ENCODE measurements at places on chromosomes 5 and 9. TPM values are rescaled to one million over a fixed set of nuclear protein-coding genes. Genes with fewer than 3 reads are reported as not detected.

DNA sequence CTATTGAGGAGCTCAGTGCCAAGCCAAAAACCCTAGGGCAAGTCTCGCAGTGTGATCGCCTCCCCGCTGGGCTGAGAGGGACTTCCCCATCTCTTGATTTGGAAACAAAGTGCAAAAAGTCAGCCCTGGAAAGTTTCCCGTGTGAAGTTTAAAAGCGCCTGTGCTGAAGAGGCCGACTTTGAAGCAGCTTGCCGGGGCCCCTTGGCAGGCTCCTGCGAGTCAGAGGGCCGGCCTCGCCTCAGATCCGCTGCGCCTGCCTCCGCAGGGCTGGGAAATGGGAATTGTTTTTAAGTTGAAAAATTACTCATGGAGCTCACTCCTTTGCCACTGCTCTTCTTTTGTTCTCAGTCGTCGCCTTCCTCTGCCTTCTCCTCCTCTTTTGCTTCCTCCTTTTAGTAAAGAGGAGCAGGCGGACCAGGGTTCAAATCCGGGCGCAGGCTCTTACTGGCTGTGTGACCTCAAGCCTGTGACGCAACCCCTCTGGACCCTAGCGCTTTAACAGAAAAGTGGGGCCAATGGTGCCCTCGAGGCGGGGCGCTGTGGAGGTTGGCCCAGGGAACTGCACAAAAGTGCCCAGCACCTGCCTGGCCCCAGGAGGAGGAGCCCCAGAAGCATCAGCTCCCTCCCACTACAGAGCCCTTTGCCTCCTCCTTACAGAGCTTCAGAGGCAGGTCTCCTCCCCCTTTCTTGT is 14.7 kb upstream of the LHX2 start:
- no peak for DNase-seq
- H3K4me3 ChIP-seq = no peak overlapping the region
- no peak overlapping the region for H3K27ac ChIP-seq
- H3K27me3 ChIP-seq = peaks cover 81% of the 10 kb centered on the region

DNA sequence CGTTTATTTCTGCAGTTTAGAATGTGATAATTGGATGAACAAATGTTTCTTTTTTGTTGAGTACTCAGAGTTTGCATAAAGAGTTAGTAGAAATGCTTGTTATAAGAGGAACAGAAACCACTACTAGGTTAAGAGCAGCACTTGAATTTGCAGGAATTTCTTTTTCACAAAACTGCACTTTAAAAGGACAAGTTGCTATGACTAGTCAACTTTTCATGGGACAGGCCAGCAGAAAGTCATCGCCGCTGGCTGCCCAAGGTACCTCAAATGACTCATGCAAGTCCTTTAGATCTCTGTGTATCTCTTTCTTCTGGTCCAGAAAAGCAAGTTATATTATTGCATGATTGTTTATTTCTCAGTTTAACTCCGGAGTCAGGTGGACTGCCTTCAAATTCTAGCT is 97.3 kb upstream of the HMHB1 start:
- peaks cover 3% of the 10 kb centered on the region for H3K4me1 ChIP-seq
- no peak for DNase-seq
- H3K36me3 ChIP-seq = no peaks in the 10 kb centered on the region
- no peak overlapping the region for H3K27ac ChIP-seq

- DNase-seq = no peak
- no peaks in the 10 kb centered on the region for H3K27me3 ChIP-seq
- no peak overlapping the region for H3K27ac ChIP-seq
- no peak overlapping the region for H3K4me3 ChIP-seq
Measured at GRCh38 chr9:72443855-72444254, 77.6 kb upstream of the TMC1 start.

- H3K36me3 ChIP-seq = no peaks in the 10 kb centered on the region
- no peak overlapping the region for H3K4me3 ChIP-seq
- no peaks in the 10 kb centered on the region for H3K27me3 ChIP-seq
Measured at GRCh38 chr5:91478096-91478495, 95.0 kb upstream of the ARRDC3 start.

DNA sequence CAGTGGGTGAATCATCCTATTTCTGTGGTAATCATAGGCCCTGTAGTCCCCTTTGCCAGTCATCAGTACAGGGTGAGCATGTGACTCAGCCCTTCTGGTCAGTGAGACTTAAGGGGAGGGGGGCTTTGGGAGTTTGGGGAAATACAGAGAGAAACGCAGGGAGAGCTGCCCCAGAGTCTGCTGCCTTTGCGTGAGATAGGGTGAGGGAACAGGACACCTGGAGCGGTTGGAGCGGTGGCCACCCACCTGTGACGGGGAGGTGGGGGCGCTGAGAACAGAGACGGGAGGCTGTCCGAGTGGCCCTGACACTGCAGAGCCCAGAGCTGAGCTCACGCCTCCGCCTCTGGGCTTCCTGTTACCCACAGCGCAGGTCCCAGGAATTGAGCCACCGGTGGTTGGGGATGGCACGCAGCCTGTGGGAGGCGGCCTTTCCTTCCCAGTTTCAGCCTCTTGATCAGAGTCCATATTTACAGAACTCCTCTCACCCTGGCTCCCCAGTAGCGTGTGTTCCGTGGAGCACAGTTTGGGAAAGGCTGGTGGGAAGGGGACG is 92.0 kb upstream of the ERCC6L2 start:
- no peaks in the 10 kb centered on the region for H3K36me3 ChIP-seq
- no peak overlapping the region for H3K27ac ChIP-seq
- no peaks in the 10 kb centered on the region for H3K4me1 ChIP-seq
- H3K27me3 ChIP-seq = no peaks in the 10 kb centered on the region
- DNase-seq = no peak

GRCh38 chr5:37043693-37044092 is 167.1 kb downstream of the NIPBL start:
- H3K36me3 ChIP-seq = peaks cover 55% of the 10 kb centered on the region
- H3K4me1 ChIP-seq = no peaks in the 10 kb centered on the region
- no peaks in the 10 kb centered on the region for H3K27me3 ChIP-seq
- H3K27ac ChIP-seq = no peak overlapping the region
- DNase-seq = no peak
- H3K4me3 ChIP-seq = no peak overlapping the region

- H3K4me1 ChIP-seq = peaks cover 7% of the 10 kb centered on the region
- no peak for DNase-seq
- H3K36me3 ChIP-seq = no peaks in the 10 kb centered on the region
- H3K27me3 ChIP-seq = no peaks in the 10 kb centered on the region
Measured at GRCh38 chr9:18478501-18479361, 4.8 kb downstream of the ADAMTSL1 start.

DNA sequence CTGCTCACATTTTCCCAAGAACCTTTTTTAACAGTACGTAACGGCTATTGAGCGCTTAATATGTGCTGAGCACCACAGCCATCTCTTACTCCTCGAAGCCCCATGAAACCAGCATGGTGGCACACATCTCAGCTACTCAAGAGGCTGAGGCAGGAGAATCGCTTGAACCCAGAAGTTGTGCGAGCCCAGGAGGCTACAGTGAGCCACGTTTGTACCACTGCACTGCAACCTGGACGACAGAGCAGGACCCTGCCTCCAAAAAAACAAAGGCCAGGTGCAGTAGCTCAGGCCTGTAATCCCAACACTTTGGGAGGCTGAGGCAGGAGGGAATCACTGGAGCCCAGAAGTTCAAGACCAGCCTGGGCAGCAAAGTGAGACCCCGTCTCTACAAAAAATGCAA is 28.2 kb downstream of the AQP7 start:
- peaks cover 19% of the 10 kb centered on the region for H3K36me3 ChIP-seq
- H3K4me3 ChIP-seq = no peak overlapping the region
- no peak for DNase-seq

DNA sequence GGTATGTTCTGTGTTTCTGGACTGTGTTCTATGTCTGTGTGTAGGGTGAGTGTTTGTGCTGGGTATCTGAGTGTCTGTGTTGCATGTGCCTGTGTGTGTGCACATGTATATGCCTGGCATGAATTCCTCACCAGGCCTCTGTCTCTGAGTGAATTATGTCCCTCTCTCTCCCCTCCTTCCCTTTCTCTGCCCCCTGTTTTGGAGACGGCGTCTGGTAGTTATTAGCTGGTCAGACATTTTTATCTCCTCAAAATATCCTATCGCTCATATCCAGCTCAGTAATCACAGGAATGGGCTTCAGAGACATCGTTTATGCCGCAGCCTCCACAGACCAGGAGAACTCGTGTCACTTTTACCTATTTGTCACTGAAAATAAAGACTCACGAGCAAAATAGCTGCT is 483.2 kb upstream of the BRINP1 start:
- H3K4me3 ChIP-seq = no peak overlapping the region
- no peaks in the 10 kb centered on the region for H3K27me3 ChIP-seq
- H3K4me1 ChIP-seq = no peaks in the 10 kb centered on the region
- no peak overlapping the region for H3K27ac ChIP-seq

GRCh38 chr9:136189394-136190236 is 15.3 kb downstream of the LHX3 start:
- no peaks in the 10 kb centered on the region for H3K36me3 ChIP-seq
- H3K27ac ChIP-seq = no peak overlapping the region
- no peak overlapping the region for H3K4me3 ChIP-seq
- H3K27me3 ChIP-seq = peaks cover 91% of the 10 kb centered on the region
- no peaks in the 10 kb centered on the region for H3K4me1 ChIP-seq

GRCh38 chr5:39195198-39195826 is 24.1 kb downstream of the FYB1 start:
- H3K4me3 ChIP-seq = no peak overlapping the region
- peaks cover 7% of the 10 kb centered on the region for H3K4me1 ChIP-seq
- DNase-seq = no peak
- H3K36me3 ChIP-seq = no peaks in the 10 kb centered on the region

GRCh38 chr5:141655020-141655419 is 3.8 kb upstream of the FCHSD1 start:
- H3K36me3 ChIP-seq = no peaks in the 10 kb centered on the region
- H3K4me1 ChIP-seq = peaks cover 15% of the 10 kb centered on the region
- no peaks in the 10 kb centered on the region for H3K27me3 ChIP-seq
- no peak for DNase-seq

- no peak overlapping the region for H3K27ac ChIP-seq
- peaks cover 21% of the 10 kb centered on the region for H3K4me1 ChIP-seq
- no peak overlapping the region for H3K4me3 ChIP-seq
Measured at GRCh38 chr5:59115345-59115744, 532.5 kb downstream of the RAB3C start.

- no peak for DNase-seq
- H3K27me3 ChIP-seq = no peaks in the 10 kb centered on the region
- H3K4me3 ChIP-seq = no peak overlapping the region
- no peaks in the 10 kb centered on the region for H3K36me3 ChIP-seq
Measured at GRCh38 chr5:168976311-168976970, 324.5 kb downstream of the SLIT3 start.

- DNase-seq = no peak
- H3K27ac ChIP-seq = no peak overlapping the region
- H3K4me3 ChIP-seq = no peak overlapping the region
- no peaks in the 10 kb centered on the region for H3K36me3 ChIP-seq
- no peaks in the 10 kb centered on the region for H3K4me1 ChIP-seq
Measured at GRCh38 chr5:118863345-118863744, 125.0 kb downstream of the DTWD2 start.

DNA sequence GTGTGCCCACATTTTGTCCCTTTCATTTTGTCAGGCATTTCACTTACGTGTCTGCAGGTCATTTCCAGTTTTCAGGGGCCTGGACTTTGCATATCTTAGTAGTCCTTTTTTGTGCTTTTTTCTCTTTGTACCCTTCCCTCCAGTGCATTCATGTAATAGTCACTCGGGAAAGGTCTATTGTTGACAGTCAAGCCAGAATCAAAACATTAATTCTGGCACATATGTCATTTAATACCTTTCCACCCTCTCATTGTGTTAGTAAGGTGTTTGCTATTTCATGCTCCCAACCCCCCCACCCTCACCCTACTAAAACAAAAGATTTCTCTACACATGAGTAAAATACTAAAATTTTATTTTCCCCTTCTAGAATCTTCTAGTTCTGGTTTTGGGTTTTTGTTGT is 42.7 kb downstream of the UGCG start:
- peaks cover 7% of the 10 kb centered on the region for H3K4me1 ChIP-seq
- H3K4me3 ChIP-seq = no peak overlapping the region
- DNase-seq = no peak
- H3K27me3 ChIP-seq = no peaks in the 10 kb centered on the region

GRCh38 chr5:93850311-93850710 is 108.9 kb upstream of the POU5F2 start:
- H3K4me1 ChIP-seq = no peaks in the 10 kb centered on the region
- H3K4me3 ChIP-seq = no peak overlapping the region

DNA sequence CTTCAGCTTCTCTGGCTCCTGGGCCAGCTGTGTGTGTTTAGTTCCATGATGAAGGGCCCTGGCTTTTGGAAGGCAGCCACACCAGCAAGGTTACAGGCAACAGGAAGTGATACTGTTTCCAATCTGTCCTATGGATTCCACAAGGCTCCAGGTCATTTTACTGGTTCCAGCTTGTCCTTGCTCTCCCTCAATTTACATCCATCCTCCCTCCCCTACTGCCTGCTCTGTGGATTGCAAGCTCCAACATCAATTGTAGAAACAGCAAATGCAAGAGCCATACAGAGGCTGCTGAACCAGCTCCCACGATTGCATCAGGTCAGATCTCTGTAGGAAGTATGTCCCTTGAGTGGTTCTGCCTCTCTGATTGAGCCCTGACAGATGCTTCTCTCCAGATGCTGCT is 409.8 kb downstream of the NTRK2 start:
- H3K27ac ChIP-seq = no peak overlapping the region
- H3K27me3 ChIP-seq = no peaks in the 10 kb centered on the region
- no peak overlapping the region for H3K4me3 ChIP-seq
- DNase-seq = no peak
- no peaks in the 10 kb centered on the region for H3K4me1 ChIP-seq
- no peaks in the 10 kb centered on the region for H3K36me3 ChIP-seq

GRCh38 chr9:120136696-120137095 is 443.3 kb downstream of the CDK5RAP2 start:
- no peak for DNase-seq
- H3K27ac ChIP-seq = no peak overlapping the region
- no peaks in the 10 kb centered on the region for H3K36me3 ChIP-seq
- no peaks in the 10 kb centered on the region for H3K27me3 ChIP-seq
- H3K4me1 ChIP-seq = no peaks in the 10 kb centered on the region

DNA sequence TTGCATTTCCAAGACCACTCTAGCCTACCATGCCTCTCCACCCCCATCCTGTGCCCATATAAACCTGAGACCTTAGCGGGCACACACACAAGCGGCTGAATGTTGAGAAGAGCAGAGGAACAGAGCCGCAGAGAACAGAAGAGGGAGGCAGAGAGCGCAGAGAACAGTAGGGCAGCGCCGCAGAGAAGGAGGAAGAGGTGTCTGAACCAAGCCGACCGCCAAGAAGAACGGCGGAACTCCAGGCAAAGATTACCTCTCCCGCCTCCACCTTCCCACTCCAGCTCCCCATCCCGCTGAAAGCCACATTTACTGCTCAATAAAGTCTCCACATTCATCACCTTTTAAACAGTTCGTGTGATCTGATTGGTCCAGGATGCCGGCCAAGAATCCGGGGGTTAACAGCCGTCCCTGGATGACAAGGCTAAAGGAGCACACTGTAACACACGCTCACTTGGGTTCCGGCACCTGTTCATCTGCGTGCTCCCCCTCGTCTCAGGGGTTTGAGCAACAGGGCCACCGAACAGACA is 33.2 kb downstream of the GRIN3A start:
- H3K4me3 ChIP-seq = peak overlapping the region; percentile 24
- peak; percentile 77 for DNase-seq
- peak overlapping the region; percentile 71 for H3K27ac ChIP-seq
- no peaks in the 10 kb centered on the region for H3K36me3 ChIP-seq
- no peaks in the 10 kb centered on the region for H3K27me3 ChIP-seq
- H3K4me1 ChIP-seq = peaks cover 5% of the 10 kb centered on the region

Gene CDK5RAP2
- 29.1 TPM for total RNA-seq

Gene FSD1L
- total RNA-seq = 16.8 TPM

Gene GHR
- 0.40 TPM for total RNA-seq

Gene RAB3C
- 0.20 TPM for total RNA-seq

Gene CSF2
- not detected for total RNA-seq

Gene CCNI2
- 5.0 TPM for total RNA-seq

Gene SPRY4
- total RNA-seq = 19.3 TPM

Gene CCL27
- not detected for total RNA-seq

Gene DMRT3
- not detected for total RNA-seq

Gene ARL14EPL
- not detected for total RNA-seq

Gene ARSB
- 10.2 TPM for total RNA-seq

Measured in transverse colon (tissue), 4 donors.